ENCODE measurements at places on chromosomes 3 and 15.

GRCh38 chr15:91627473-91628278 lies 225.8 kb upstream of the SLCO3A1 start:
- no peak for DNase-seq

GRCh38 chr3:49081429-49081828 lies 12.4 kb downstream of the QRICH1 start:
- no peak for DNase-seq

- no peak for DNase-seq
Measured at GRCh38 chr15:36370051-36370730, 209.2 kb upstream of the CDIN1 start.

DNA sequence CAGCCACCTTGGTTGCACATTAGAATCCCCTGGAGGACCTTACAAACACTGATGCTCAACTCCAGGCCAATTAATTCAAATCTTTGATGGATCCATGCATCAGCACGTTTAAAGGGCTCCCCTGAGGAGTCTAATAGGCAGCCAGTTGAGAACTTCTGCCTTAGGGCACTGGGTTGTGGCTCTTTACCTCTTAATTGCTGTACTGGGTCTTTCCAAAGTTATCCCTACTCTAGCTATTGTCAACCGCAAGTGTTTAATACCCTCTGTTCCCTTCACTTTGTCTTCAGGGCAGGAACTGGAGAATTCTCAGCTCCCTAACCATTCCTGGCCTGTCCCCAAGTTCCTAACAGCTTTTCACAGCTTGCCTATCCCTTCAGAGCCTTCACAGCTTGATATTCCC lies 15.0 kb upstream of the FAM174B start:
- DNase-seq: no peak

GRCh38 chr3:126026761-126027160 lies 57.2 kb downstream of the SLC41A3 start:
- DNase-seq: no peak

Measured in AG04449 (cell line).